Activated CD4-positive, alpha-beta memory T cell treated with anti-CD3 and anti-CD28 coated beads for 36 hours (primary cell): ENCODE measurements at places on chromosomes 6 and 20.

DNA sequence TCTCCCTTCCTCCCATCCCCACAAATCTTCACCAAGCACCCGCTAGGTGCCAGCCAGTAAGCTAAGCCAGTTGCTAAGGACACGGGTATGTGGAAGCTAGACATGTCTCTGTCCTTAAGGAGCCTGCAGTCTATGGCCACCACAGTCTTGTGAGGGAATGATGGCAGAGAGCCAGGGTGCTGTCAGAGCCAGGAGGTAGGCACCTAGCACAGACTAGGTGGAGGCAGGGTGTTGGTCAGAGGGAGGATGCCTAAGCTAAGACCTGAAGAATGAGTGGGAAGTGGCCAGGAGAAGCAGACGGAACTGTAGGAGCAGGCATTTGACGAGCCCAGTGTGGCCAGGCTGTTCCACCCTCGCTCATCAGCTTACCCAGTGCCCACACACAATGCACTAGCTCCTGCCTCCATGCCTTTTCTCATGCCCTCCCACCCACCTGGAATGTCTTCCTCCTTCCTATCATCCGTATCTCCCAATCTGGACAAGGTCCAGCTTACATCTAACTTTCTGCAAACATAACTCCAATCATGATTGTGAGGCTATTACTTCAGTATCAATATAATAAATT is 125.6 kb downstream of the FOXC1 start:
- no peak for DNase-seq

DNA sequence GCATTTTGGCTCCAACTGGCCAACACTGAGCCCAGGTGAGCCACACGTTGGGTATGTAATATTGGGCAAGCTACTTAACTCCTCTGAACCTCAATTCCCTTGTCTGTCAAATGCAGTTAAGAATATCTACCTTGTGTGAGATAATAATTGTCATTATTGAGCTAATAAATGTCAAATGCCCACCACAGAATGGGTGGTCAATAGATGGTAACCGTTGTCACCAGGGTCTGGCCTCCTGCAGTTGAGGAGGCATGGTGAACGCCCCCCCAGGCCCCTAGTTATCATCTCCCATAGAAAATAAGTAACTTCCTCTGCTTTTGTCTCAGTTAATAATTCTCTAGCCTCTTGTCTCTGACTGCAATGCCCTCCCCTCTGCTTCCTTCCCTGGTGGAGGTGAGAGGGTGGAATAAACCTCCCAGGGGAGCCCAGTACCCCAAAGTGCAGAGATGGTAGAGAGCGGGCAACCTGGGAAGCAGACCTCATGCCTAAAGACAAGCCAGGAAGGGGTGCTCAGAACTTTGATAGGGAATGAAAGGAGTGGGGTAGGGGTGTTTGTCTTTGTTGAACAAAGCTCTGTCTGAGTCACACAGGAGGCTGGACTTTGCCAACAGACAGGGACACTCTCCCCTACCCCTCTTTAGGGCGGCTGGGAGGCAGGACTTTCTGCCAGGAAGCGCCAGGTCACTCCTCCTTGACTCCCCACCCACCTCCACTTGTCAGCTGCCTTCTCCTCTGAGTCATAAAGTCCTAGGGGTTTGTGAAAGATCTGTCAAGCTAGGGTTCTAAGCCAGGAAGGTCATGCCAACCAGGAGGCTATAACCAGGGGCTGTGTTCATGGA is 1.3 kb upstream of the UNC5CL start:
- DNase-seq, result peak; percentile 48

GRCh38 chr6:34319471-34319885 is 70.7 kb upstream of the SMIM29 start:
- DNase-seq, result no peak

DNA sequence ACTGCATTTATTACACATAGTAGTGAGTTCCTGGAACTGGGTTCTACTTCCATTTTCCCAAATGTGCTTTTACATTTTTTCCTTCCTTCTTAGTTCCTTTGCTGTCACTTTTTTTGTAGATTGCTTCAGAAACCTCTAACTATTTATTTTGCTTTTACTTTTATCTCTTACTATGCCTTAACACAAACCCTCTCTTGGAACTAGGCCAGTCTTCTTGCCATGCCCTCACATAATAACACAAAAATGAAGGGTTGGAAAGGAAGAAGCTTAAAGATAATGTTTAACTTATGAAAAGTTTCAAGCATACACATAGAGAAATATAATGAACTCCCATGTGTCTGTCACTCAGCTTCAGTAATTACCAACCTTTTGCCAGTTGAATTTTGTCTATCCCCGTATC is 27.1 kb downstream of the TOP1 start:
- no peak for DNase-seq

DNA sequence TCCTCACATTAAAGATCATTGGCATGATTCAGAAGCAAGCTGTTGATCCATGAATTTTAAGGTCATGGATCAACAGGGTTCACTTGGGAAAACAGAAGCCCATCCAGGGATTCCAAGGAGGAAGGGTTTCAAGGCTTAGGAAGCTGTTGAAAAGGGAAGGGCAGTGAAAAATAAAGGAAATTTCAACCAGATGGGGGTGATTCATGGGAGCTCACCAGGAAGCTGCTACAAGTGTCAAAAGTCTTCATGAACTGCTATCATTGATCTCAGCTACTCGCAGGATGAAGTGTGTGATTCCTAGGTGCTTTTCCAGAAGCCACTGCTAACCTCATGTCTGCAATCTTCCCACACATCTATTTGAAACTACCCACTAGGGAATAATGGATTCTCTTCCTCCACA is 26.2 kb downstream of the ADTRP start:
- DNase-seq, result no peak

GRCh38 chr20:46011631-46012482 is 3.1 kb downstream of the MMP9 start:
- peak; percentile 74 for DNase-seq
